ENCODE measurements at places on chromosomes 11 and 22. TPM values are rescaled to one million over a fixed set of nuclear protein-coding genes. Genes with fewer than 3 reads are reported as not detected.

- DNase-seq: no peak
Observed at GRCh38 chr11:119795231-119795630, 66.2 kb upstream of the NECTIN1 start.

- DNase-seq: no peak
Observed at GRCh38 chr11:77080643-77081210, 14.0 kb downstream of the CAPN5 start.

Gene MRGPRX4
- total RNA-seq: not detected

DNA sequence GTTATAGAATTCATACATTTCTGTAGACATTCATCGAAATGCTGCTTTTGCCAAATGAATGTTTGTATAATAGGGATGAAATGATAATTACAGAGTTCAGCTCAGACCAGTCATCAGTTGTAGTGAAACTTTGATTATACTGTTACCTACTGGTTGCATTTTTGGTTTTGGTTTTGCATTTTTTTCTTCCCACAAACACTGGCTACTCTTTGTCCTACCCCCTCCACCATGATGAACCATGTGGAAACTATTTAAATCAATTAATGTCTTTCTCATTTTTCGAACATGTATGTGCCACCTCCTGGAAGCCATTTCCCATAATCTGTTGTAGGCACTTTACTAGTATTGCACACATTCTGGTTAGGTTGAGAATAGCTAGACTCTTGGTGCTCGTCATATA is 75.3 kb upstream of the MTNR1B start:
- DNase-seq: no peak

Gene SYT13
- 6.2 TPM for total RNA-seq

DNA sequence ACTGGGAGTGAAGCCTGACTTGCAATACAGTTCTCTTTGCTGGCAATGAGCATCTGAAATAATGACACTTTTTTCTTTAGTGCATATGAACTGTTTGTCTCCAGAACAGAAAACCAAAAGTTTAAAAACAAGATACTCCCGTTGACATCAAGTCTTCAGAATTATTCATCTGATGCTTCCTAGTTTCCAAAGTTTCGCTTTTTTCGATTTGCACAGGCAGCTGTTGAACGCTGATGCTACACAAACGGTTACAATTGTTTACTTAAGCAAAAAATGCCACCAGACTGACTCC is 612 bp upstream of the BIRC2 start:
- no peak for DNase-seq

- DNase-seq: no peak
Observed at GRCh38 chr11:62370743-62371440, 33.6 kb downstream of the ASRGL1 start.

DNA sequence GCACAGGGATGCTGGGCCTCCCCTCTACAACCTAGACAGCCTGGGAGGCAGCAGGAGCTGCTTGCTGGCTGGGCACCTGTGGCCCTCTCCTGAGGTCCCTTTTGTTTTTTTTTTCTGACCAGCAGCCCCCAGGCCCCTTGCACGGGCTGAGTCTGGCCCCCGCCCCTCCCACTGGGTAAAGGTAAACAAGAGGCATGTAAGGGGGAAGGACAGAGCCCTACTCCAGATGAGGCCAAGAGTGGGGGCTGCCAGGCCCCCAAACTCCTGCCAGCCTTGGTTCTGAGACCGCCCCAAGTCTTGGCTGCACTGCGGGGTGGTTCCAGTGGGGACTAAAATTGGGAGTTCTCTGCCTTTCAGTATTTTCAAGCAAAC is 9.2 kb downstream of the PLXNB2 start:
- DNase-seq: no peak

Gene SPECC1L
- total RNA-seq: 61.3 TPM

DNA sequence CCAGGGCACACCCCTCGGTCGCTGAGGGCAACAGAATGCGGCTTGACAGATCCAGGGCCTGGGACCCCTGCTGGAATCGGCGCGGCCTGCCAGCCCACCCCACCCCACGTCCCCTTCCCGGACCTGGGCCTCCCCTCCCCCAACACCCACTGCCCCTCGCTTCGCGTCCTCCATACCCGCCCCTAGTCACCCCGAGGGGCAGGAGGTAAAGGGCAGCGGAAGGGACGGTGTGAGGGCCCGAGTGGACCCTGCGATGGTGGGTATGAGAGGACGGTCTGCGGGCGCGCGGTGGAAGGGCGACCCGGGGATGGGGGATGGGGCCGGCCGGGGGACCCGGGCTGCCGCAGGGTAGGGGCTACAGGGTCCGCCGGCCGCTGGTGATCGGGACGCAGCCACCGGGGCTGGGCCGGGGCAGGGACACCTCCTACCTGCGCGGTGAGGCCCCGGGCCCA is 311 bp downstream of the APBB1 start:
- peak; percentile 47 for DNase-seq

- DNase-seq: no peak
Observed at GRCh38 chr11:47852053-47852452, 3.9 kb upstream of the NUP160 start.

Gene OR11H1
- not detected for total RNA-seq

Gene KRTAP5-11
- total RNA-seq: not detected

Gene RAB38
- 11.7 TPM for total RNA-seq

Gene EHF
- 144 TPM for total RNA-seq

Gene ZNF280A
- not detected for total RNA-seq

DNA sequence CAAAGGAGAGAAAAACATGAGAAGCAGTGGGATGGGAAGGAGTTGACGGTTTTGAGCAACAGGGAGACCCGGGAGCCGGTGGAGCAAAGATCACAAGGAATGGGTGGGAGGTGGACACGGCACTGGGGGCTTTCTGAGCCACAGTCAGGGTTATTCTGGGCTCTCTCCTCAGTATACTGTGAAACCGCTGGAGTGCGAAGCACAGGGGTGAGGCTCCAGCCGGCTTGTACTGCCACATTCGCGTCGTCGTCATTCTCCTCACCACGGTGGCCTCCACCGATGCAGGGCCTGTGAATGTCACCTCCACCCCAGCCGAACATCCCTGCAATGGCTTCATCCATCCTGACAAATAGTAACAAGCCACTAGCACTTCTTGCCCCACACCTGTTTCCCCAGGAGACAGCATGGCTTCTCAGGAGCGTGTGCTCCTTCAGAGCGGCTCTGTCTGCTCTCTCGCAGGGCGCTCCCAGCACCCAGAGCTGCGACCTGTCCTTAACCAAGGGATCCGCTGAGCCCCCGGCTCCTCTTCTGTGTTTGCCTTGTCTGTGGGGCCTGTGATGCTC is 1165.3 kb downstream of the TBC1D22A start:
- no peak for DNase-seq

DNA sequence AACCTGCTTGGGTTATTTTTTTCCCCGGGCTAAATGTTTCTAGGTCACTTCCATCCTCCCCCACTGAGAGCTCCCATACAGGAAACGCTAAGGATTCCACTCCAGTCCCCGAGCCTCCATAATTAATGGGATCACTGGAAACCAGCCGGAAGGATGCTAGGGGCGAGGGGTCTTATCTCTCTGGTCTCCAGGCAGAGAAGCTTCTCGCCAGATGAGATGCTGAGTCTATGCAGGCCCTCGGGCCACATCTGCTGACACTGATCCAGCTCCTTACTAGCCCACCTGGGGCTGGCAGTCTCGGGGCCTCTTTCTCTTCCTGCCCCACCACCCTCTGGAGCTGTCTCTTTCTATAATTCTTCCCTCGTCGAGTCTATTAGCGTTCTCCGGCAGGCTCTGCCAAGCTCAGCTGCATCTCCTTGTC is 125.9 kb upstream of the SYT13 start:
- no peak for DNase-seq

GRCh38 chr22:19546680-19547079 is 22.5 kb upstream of the CLDN5 start:
- DNase-seq: no peak

DNA sequence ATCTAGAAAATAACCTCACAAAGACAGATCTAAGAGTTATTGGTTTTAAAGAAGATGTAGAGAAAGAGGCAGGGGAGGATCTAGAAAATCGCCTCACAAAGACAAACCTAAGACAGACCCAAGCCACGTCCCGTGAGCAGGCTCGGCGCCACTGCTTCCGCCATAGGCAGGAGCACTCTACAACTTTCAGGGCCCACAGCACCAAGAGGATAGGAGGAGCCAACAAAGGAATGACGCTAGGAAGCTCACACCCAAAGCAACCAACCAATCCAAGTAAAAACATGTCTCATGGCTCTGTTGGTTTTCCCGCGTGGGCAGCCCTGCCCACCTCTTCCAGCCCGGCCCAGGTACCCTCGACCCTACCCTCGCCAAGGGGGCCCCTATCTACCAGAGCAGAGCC is 4167.4 kb upstream of the OR11H1 start:
- DNase-seq: no peak

GRCh38 chr11:16805938-16806337 is 67.5 kb downstream of the C11orf58 start:
- no peak for DNase-seq

- DNase-seq: no peak
Observed at GRCh38 chr11:57978686-57979531, 44.8 kb upstream of the OR9Q1 start.

DNA sequence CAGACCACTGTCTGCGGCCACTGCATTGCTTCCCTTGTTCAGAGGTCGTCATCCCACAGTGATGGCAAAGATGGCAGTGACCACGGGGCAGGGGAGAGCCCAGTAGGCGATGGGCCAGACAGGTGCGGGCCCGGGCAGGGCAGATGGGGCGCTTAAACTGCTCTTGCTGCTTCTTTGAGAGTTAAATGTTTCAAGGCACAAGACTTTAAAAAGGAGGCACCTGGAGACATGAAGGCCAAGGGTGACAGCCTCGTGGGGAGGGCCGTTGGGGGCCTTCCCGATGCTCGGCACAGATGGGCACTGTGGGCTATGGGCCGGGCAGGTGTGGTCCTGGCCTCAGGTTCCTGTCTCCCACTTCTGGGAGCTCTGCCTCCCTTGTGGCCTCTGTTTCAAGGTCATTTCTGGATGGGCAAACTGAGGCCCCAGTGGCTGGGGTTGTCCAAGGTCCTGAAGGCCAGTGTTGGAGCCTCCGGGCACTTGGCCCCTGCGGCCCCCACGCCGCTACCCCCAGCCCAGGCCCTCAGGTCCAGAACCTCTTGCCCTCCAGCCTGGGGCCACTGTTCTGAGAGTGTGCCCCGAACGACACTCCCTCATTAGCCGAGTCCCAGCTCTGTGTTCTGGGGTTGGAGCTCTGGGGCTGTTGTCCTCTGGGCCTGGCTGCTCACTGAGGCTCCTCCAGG is 16.9 kb upstream of the CCDC188 start:
- no peak for DNase-seq

DNA sequence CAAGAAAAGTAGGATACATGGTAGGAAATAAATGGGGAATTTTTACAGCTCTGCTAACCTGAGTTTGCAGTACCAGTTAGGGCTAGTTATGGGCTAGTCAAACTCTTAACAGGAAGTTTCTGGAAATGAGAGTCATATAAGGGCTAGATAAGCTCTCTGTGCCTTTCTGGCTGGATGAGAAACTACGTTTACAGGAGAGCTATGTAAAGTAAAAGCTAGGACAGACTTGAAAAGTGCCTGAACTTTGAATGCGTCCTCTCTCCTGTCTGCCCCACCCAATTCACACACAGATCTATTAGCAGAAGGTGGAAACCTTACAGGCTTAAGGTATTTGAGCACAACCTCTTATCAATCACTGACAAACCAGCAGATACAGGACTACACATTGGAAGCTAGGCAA is 167.1 kb downstream of the SNX19 start:
- DNase-seq: no peak

GRCh38 chr22:30371981-30372380 is 15.2 kb downstream of the CCDC157 start:
- DNase-seq: no peak

GRCh38 chr11:13697710-13698109 is 29.2 kb downstream of the FAR1 start:
- DNase-seq: no peak

DNA sequence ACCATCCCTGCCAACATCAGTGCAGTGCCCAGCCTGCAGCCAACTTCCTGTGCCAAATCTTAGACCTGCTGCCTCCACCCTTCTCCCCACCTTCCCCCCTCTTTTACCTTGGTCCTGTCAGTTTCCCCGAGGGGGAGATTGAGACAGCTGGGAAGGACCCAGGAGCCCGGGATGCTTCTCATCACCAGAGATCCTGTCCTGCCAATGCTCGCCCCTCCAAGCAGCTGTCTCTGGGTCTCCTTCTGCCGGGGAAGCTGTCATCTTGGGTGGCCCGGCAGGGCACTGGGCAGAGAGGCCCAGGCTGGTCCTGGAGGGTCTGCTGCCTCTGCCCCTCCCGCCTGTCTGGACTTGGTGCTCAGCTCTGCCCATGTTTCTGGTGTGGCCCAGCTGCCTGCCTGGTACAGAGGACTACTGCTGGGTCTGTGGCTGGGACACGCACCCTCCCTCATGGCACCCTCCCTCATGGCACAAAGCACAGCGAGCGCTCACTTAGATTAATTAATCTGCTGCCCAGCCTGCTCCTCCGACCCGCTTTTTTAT is 60.4 kb upstream of the THY1 start:
- DNase-seq: peak; percentile 3

- DNase-seq: peak; percentile 27
Observed at GRCh38 chr11:6755303-6755952, 16.3 kb downstream of the OR2AG2 start.

DNA sequence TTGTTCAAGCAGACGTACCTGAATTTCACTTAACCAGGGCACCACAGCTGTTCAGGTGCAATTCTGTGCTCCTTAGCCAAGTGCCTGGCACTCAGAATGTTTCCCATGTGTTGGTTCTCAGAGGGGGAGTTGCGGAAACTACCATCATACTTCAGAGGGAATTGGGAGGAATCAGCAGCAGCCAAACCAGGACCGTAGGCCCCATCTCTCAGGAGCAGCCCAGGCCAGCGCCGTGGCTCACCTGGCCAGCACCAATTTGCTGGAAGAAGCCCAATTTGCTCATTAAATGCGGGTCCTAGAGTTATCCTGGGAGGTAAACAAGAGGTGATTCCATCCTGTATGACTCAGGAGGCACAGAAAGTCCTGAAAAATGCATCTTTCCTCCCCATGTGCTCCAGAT is 435.4 kb downstream of the BRD1 start:
- DNase-seq: no peak

Data from lung (tissue), 17 donors.